ENCODE measurements at places on chromosomes 3 and 15. TPM values are rescaled to one million over a fixed set of nuclear protein-coding genes. Genes with fewer than 3 reads are reported as not detected.
A peak's percentile ranks its signal among the peaks of the same experiment; 100 is the strongest.

The ZNF501 gene
- 1.4 TPM for total RNA-seq

The PCOLCE2 gene
- total RNA-seq, result 0.33 TPM

DNA sequence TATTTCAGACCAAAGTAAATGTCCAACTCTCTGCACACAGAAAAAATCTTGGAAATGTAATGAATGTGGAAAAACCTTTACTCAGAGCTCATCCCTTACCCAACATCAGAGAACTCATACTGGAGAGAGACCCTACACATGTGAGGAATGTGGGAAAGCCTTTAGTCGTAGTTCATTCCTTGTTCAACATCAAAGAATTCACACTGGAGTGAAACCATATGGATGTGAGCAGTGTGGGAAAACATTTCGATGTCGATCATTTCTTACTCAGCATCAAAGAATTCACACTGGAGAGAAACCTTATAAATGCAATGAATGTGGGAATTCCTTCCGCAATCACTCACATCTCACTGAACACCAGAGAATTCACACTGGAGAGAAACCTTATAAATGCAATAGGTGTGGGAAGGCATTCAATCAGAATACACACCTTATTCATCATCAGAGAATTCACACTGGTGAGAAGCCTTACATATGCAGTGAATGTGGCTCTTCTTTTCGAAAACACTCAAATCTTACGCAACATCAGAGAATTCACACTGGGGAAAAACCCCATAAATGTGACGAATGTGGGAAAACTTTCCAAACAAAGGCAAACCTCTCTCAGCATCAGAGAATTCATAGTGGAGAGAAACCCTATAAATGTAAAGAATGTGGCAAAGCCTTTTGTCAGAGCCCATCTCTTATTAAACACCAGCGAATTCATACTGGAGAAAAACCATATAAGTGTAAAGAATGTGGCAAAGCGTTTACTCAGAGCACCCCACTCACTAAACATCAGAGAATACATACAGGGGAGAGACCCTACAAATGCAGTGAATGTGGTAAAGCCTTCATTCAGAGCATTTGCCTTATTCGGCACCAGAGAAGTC lies 8.0 kb upstream of the ZNF501 start:
- H3K4me3 ChIP-seq, result no peak overlapping the region
- no peaks in the 10 kb centered on the region for H3K4me1 ChIP-seq
- no peak overlapping the region for H3K27ac ChIP-seq

GRCh38 chr3:30426293-30426993 lies 180.0 kb upstream of the TGFBR2 start:
- H3K27me3 ChIP-seq, result no peaks in the 10 kb centered on the region
- no peaks in the 10 kb centered on the region for H3K36me3 ChIP-seq

The XCR1 gene
- total RNA-seq, result 0.05 TPM

- peaks cover 63% of the 10 kb centered on the region for H3K36me3 ChIP-seq
- peak; percentile 66 for DNase-seq
- H3K4me1 ChIP-seq, result peaks cover 85% of the 10 kb centered on the region
- peak overlapping the region; percentile 81 for H3K27ac ChIP-seq
- H3K4me3 ChIP-seq, result peak overlapping the region; percentile 72
These were observed 10.9 kb downstream of the SMAD3 start for GRCh38 chr15:67076147-67076843.

The BCL2A1 gene
- 111 TPM for total RNA-seq

- peak; percentile 71 for DNase-seq
- H3K4me1 ChIP-seq, result peaks cover 61% of the 10 kb centered on the region
- H3K4me3 ChIP-seq, result peak overlapping the region; percentile 97
These were observed 2.2 kb downstream of the VPS8 start for GRCh38 chr3:184814214-184814613.

The PTPRG gene
- total RNA-seq, result 4.6 TPM
